ENCODE measurements at places on chromosomes 5 and 9.

DNA sequence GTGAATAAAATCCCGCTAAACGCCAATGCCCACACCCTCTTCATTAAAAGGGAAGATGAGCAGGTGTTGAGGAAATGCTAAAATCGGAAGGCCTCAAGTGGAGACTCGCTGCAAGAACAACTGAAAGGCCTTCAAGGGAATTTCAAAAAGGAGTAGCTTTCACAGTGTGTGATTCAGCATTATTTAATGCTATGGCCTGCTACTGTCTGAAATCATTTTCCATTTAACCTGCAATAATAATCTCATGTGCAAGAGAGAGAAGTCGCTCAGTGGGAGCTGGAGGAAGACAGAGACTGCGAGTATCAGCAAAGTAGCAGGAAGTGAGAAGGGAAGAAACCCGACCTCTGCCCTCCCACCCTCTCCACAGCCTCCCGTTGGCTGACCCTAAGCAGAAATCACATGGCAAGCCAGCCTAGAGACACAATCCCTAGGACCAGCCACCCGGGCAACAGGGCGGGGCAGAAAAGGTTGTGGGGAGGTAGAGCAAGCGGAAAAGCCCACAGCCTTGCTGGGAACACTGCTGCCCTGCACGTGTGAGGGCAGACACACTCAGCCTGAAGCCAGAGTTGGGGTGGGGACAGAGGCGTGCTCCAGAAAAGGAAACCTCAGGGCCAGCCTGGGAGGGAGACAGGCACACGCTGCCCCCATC, 39.9 kb upstream of the CTSL start:
- no peak for DNase-seq

DNA sequence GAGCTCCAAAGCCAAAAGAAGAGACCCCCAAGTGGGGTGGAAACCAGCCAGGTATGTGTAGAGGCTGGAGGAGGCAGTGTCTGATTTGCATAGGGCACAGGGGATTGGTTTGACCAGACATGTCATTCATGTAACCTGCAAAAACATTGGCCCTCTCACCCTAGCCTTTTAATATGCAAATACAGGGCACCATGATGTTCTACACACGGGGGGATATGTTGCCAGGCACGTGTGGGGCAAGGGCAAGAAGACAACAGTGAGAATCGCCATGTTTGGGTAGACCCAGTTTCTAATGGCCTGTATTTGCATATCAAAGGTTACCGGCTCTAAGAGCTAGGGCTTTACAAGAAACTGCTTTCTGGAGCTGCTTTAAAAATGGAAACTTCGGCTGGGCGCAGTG, 208.9 kb downstream of the GOLPH3 start:
- no peak for DNase-seq

GRCh38 chr9:121453232-121453892, 46.3 kb downstream of the GGTA1 start:
- no peak for DNase-seq

DNA sequence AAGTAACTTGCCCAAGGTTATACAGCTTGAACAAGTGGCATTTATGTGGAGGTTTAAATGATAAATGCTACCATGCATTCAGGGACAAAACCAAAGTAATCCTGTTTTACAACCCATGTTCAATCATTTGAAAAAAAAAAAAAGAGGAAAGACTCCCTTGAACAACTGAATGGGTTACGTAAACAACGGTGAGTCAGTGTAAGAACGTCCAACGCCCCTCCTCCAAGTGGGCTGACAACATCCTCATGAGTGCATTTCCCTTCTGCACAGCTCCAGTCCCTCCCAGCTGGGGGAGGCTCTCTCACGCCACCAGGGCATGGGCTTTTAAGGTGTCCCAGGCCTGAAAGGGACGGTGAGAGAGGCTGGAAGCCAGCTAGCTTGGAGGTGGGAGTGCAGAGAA, 90.0 kb downstream of the PRRT1B start:
- DNase-seq: no peak

DNA sequence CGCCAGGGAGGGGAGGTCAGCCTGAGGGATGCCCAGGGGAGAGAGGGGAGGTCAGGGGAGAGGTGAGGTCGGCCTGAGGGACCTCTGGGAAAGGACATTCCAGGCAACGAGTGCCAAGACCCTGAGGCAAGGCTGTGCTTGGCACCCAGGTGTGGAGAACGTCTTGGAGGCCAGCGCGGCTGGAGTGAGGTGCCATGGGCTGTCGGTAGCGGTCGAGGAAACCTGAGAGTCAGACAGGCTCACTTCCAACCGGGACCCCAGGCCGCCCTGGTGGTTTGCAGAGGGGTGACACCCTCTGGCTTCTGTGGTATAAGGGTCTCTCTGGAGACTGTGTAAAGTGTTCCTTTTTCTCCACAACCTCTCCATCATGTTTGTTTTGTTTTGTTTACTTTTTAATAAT, 82.9 kb downstream of the CACNA1B start:
- peak; percentile 58 for DNase-seq

DNA sequence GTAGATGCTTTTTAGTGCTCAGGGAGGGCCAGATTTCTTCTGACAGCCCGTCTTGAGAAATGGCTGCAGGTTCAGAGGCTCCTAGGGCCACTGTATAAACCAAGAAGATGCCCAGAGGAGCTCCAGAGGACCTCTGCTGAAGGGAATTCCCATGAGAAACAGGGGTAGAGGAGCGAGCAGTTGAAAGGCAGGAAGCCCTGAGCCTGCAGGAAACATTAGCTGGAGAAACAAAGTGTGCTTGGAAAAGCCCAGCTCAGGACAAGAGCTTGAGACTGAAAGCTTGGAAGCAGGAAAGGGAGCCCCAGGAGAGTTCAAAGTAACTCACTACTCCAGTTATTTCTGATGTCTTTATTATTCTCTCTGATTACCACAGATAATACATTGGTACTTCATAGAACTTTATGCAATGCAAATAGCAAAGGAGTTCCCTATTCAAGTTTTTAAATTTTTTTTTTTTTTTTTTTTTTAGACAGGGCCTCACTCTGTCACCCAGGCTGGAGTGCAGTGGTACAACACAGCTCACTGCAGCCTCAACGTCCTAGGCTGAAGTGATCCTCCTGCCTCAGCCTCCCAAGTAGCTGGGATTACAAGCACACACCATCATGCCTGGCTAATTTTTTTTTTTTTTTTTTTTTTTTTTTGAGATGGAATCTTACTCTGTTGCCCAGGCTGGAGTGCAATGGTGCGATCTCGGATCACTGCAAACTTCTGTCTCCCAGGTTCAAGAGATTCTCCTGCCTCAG, 16.5 kb downstream of the HBEGF start:
- DNase-seq: no peak

- no peak for DNase-seq
Measured at GRCh38 chr9:76667521-76667957, 96.7 kb upstream of the PCA3 start.

- DNase-seq: no peak
Measured at GRCh38 chr5:6527749-6528455, 79.2 kb downstream of the UBE2QL1 start.

GRCh38 chr5:146208916-146209522, 5.6 kb downstream of the RBM27 start:
- DNase-seq: no peak

- no peak for DNase-seq
Measured at GRCh38 chr5:120388016-120388781, 75.9 kb upstream of the PRR16 start.

DNA sequence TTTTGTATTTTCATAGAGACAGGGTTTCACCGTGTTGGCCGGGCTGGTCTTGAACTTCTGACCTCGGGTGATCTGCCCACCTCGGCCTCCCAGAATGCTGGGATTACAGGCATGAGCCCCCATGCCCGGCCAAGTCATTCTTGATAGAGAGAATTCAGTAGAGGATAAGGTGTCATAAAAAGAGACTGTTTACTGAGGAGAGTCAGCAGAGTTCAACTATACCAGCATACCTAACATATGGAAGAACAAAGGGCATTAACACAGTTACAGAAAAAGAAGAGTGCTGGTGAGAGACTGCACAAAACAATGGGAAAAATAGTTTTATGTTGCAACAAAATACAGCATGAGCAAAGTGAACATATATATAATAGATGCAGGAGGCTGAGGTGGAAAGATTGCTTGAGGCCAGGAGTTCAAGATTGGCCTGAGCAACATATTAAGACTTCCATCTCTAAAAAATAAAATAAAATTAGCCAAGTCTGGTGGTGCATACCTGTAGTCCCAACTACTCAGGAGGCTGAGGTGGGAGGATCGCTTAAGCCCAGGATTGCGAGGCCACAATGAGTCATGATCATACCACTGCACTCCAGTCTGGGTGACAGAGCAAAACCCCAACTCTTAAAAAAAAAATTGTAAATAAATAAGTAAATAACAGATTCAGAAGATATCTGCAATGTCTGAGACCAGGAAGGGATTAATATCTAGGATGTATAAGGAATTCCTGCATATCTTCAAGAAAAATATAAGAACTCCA, 19.5 kb downstream of the B4GALT1 start:
- DNase-seq: no peak
